NCI-H524 treated with DMSO at 0.1 percent for 48 hours (cell line): ENCODE measurements at places on chromosomes 3 and 15.
A peak's percentile ranks its signal among the peaks of the same experiment; 100 is the strongest.

DNA sequence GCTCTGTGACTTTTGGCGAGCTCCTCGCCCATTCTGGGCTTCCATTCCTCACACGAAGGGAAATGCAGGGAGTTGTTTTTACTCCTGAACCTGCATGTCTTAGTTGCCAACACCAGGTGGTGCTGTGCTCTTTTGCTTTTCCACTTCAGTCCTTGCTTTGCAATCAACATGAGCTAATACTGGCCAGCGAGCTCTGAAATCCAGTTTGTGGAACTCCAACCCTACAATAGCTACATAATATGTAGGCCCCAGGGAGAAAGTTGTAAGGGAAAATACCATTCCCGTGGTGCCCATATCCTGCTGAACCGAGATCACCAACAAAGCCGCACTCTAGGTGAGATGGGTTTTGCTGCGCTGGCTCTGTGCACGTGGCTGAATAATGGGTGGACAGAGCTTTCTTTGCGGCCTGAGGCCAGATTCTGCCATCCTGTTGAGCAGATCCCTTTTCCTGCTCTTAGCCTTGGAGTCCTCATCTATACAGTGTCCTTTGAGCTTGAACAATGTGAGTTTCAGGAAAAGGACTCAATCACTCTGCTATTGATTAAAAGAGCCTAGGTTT is 25.0 kb downstream of the LSM3 start:
- DNase-seq: no peak

- no peak for DNase-seq
These were observed 92.0 kb downstream of the ALCAM start for GRCh38 chr3:105458518-105459215.

DNA sequence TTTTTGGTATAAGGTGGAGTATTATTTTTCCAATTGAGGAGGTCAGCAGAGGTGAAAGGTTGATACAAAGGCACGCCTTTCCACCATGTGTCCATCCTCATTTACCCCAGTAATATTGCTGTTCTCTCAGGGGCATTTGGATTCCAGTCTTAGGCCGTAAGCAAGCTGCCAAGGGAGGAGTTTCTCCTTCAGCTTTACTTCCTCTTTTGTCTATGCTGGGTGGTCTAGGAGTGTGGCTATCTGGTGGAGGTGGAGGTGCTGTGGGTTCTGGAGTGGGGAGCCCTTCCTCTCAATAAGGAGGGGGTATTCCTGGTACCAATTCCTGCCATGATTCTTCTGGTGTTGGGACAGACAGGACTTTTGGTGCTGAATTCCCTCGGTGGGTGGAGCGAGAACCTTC is 340.6 kb downstream of the KCNH8 start:
- DNase-seq: no peak

DNA sequence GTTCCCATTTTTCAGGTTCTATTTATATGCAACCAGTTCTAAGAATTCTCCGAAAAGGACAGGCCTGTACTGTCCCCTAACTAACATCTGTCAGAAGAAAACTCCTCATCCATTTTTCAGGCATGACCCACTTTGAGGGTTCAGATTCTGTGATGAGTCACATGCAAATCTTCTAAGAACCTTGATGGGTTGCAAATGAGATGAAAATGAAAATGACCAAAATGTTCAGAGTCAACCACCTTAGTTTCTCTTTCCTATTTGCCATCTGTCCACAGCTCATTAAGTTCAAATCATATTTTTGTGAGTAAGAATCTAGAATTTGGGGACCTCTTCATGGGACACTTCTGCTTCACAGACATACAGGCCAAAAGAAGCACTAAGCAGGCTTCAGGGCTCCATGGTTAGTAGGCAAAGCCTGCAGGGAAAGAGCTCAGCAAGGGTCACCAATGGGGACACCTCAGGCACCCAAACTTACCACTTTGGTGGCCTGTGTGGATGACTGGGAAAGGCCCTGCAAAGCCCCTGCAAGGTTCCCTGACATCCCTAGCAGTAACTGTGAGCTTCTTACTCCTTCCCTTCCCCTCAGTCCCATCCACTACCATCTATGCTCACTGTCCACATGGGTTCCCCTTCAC is 122.0 kb downstream of the WDR76 start:
- DNase-seq: no peak

DNA sequence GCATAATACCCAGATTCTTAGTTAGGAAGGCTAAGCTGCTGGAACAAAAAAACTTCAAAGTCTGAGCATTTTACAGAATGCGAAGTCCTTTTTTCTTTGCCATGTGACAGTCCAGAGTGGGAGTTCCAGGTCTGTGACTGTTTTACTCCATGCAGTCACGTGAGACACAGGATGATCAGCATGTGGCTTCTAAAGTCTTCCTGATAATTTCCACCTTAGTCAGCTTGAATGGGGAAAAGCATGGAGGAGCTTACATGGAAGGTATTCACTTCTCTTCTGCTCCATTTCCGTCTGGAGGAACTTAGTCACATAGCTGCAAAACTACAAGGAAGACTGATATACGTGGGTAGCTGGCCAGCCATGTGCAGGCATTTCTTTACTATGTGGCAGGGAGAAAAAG is 1.7 kb downstream of the SNTN start:
- DNase-seq: no peak

DNA sequence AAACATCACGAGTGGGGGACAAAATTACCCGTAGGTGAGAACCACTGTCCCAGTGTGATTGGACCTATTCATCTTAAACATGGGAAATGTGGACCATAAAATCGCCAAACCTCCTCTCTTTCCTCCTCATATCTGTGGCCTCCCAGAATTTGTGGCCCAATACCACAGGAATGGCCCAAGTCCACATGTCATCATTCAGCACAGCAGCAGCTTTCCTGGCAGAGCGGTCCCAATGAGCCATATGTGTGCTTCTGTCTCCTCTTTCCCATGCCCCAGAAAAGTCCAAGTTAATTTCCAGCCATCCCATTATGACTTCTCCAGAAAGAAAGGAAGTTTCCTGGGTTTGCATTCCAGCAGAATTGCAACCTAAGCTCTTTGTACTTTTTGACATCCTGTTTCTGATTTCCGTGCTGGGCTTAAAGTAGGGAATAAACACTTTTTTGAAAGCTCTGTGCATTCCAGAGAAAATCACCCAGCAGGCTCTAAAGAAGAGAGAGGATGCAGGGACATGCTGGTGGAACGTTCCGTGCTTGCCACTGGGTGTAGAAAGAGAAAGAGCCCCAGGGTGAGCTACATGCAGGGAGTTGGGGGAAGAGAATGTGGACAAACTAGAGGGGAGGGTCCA is 259.4 kb upstream of the PROK2 start:
- no peak for DNase-seq

GRCh38 chr3:134944429-134944828 is 149.4 kb downstream of the EPHB1 start:
- no peak for DNase-seq

- no peak for DNase-seq
These were observed 16.4 kb downstream of the FAM107A start for GRCh38 chr3:58560771-58561311.

GRCh38 chr15:40436116-40436891 is 4.4 kb upstream of the BAHD1 start:
- no peak for DNase-seq

GRCh38 chr3:32128936-32129335 is 22.5 kb downstream of the GPD1L start:
- no peak for DNase-seq

GRCh38 chr15:72117486-72118016 is 399 bp downstream of the MYO9A start:
- DNase-seq: no peak

GRCh38 chr15:62833646-62834045 is 208.9 kb upstream of the TPM1 start:
- no peak for DNase-seq

GRCh38 chr15:100880139-100880896 is 687 bp downstream of the ALDH1A3 start:
- DNase-seq: no peak

- DNase-seq: no peak
These were observed 77.6 kb downstream of the IQSEC1 start for GRCh38 chr3:12995389-12996180.

GRCh38 chr3:128551867-128552266 is 58.9 kb upstream of the GATA2 start:
- peak; percentile 19 for DNase-seq

DNA sequence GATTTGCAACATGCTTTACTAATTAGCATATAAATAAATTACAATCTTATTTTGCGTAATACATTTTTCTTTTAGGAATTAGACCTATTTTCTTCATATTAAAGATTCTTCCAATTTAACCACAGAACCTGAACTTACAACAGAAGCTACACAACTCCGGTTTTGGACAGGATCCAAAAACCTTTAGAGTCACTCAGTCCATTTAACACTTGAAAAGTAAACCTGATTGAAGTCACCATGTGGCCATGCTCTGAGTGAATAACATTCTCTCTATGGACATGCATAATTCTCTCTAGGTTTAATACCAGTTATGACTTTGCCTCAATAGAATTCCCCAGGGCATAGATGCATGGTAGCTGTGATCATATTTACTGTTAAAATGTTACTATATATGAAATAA is 751.0 kb downstream of the VGLL3 start:
- DNase-seq: no peak

DNA sequence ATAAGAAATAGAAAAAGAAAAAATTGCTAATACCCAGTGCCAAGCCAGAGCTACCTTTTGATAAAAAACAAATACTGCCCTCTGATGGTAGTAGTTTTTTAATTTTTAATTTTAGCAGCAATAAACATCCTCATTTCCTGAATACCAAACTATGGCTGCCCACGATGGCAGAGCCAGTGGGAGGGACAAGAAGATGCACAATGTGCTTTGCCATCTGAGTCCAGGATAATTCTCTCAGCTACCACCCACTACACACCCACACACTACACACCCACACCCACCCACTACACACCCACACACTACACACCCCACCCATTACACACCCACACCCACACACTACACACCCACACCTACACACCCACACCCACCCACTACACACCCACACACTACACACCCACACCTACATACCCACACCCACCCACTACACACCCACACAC is 17.8 kb downstream of the CEP19 start:
- DNase-seq: no peak

GRCh38 chr15:25852661-25853524 is 10.2 kb downstream of the ATP10A start:
- DNase-seq: no peak

- DNase-seq: no peak
These were observed 136.7 kb upstream of the ADAMTS9 start for GRCh38 chr3:64824394-64824909.

DNA sequence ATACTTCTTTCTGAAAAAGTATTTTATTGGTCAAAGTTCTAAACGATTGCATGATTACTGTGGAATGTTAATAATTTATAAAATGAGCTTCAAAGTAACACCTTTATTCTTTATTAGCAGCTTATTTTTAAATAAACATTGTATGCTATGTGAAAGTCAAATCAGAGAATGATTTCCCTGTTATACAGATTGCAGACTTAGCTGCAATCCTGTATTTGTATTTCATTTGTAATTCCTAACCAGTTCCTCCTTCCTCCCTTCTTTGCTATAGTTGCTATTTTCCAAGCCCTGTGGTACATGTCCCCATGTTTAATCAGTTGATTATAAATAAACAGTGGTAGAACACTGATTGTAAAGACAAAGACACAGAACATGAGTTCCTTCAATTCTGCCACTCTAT is 42.4 kb upstream of the C15orf39 start:
- no peak for DNase-seq

DNA sequence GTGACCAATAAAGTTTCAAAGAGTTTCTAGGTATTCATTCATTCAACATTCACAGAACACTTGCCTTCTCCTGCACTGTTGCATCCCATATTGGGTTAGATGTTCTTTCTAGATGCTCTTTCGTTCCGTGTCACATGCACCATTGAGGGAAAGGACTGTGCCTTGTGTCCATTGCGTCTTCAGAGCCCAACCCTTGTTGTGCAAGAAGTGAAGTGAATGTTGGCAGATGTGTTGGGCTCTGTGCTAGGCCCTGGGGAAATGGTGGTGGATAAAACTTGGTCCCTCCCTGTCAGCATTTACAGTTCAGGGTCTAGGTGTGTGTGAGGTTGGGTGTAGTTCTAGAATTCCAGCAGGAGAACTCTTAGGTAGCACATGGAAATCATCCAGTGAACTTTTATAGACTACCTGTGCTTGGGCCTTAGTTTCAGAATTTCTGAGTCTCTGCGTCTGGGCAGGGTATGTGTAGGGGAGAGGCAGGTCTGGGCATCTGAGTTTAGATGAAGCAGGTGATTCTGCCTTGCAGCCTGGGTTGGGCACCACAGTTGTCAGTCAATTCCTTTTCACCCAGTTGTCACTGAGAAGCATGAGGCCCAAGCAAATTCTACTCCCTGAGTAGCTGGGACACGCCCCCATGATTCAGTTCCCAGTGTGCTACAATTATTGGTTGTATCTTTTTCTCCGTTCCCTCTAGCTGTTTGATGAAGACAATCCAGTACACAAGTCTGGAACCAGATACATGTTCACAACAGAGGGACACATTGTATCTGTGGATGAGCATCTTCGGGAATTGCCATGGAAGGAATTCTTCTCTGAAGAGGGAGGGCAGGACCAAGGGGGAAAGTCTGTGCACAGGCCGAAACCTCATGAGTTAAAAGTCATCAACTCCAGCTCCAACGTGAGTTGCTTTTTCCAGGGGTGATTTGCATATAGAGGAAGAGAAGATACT is 25.4 kb downstream of the EDEM1 start:
- no peak for DNase-seq
